ENCODE measurements at places on chromosomes 5 and 9. TPM values are rescaled to one million over a fixed set of nuclear protein-coding genes. Genes with fewer than 3 reads are reported as not detected.

The SH3RF2 gene
- total RNA-seq = 2.6 TPM

The LHX3 gene
- not detected for total RNA-seq

The PRSS3 gene
- 29.9 TPM for total RNA-seq

The TPM2 gene
- 385 TPM for total RNA-seq

The ANKRD55 gene
- 0.46 TPM for total RNA-seq

The KCNMB1 gene
- 0.32 TPM for total RNA-seq

The C5orf52 gene
- not detected for total RNA-seq

The EMB gene
- not detected for total RNA-seq

The PRLR gene
- not detected for total RNA-seq

The OGN gene
- total RNA-seq = not detected

The MARCHF3 gene
- 54.2 TPM for total RNA-seq

The CDO1 gene
- 1.1 TPM for total RNA-seq

The TMEM252 gene
- not detected for total RNA-seq
